ENCODE measurements at places on chromosomes 5 and 9.

DNA sequence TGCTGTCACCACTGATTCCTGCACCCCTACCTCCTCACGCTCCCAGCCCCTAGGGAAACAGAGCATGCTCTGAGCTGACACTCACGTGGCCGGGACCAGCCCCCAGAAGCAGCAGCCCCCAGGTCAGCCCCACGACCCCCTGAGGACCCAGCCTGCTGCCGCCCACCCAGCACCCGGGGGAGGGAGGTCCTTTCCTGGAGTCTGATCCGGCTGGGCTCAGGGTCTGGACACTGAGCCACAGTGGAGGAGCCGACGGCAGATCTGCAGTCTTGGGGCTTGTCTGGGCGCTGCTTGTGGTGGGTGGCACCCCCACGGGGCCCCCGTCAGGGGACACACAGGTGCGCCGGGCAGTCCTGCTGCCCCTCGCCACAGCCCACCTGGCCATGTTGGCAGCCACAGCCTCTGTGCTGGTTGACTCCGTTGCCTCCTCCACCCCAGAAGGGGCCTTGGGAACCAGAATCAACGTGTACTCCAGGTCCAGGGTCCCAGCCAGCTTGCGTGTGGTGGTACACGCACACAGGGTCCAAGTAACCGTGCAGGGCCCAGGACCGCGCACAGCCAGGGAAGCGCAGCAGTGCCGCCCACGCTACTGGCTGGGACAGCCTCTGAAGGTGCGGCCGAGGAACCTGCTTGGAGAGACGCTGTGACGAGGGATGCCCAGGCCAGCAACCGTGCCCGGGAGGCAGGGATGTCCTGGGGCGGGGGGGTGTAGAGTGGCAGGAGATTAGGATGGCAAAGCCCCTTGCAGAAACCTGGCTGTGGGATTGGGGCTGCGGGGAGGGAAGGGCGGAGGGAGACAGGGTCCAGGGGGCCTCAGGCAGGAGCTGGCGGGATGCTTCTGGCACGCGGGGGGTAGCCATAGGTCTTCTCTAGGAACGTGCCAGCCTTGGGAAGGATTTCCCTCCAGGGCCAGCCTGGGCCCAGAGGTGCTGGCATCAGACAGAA is 3.5 kb downstream of the DNLZ start:
- no peak for DNase-seq

- no peak for DNase-seq
Measured at GRCh38 chr5:161274951-161275350, 271.6 kb downstream of the GABRB2 start.

GRCh38 chr5:64876203-64876602 is 107.5 kb downstream of the CWC27 start:
- DNase-seq: no peak

DNA sequence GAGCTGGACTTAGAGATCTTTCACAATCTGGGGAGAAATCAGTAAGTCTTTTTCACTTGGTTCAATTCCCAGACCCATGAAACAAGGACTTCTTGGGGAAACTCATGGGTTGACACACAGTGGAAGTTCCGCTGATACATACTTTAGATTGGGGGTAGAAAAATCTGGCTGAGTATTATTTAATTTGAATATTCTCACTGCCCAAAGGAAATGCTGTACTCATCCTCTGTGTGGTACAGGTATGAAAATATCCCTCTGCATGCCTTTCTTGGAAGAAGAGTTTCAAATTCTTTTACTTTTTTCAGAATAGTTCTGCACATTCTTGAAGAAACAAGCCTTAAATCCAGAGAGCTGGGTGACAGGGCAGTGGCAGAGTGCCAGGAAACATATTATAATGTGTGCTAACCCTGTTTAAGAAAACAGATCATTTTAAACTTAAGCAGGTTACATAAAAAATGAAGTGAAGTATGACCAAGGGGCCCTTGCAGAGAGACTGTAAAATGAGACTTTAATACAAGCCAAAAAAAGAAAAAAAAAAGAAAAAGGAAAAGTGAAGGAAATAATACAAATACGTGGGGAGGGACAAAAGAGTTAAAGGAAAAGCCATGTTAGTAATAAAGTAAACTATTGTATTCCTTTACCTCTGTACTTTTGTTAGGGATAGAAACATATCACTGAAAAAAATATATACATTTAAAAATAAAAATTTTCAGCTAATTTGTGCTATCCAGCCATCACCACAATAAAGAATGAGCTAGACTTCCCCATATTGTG is 173.4 kb upstream of the NR3C1 start:
- no peak for DNase-seq

GRCh38 chr9:129834489-129835127 is 467 bp downstream of the C9orf78 start:
- DNase-seq: no peak

DNA sequence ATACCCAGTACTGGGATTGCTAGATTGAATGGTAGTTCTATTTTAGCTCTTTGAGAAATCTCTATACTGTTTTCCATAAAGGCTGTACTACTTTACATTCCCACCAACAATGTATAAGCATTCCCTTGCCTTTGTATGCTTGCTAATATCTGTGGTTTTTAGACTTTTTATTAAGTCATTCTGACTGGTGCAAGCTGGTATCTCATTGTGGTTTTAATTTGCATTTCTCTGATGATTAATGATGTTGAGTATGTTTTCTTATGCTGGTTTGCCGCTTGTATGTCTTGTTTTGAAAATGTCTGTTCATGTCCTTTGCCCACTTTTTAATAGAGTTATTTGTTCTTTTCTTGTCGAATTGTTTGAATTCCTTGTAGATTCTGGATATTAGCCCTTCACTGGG is 512.7 kb upstream of the PAPPA start:
- no peak for DNase-seq

GRCh38 chr5:177557041-177557647 is 2.8 kb upstream of the FAM193B start:
- no peak for DNase-seq

All from NCI-H774 (cell line).